Stimulated activated naive CD8-positive, alpha-beta T cell treated with anti-CD3 and anti-CD28 coated beads, Interleukin-15, amount 100 ng/mL, for 72 hours (primary cell): ENCODE measurements at places on chromosomes 5 and 9.

GRCh38 chr9:97109194-97109811 lies 70.4 kb upstream of the CTSV start:
- DNase-seq = peak; percentile 52

DNA sequence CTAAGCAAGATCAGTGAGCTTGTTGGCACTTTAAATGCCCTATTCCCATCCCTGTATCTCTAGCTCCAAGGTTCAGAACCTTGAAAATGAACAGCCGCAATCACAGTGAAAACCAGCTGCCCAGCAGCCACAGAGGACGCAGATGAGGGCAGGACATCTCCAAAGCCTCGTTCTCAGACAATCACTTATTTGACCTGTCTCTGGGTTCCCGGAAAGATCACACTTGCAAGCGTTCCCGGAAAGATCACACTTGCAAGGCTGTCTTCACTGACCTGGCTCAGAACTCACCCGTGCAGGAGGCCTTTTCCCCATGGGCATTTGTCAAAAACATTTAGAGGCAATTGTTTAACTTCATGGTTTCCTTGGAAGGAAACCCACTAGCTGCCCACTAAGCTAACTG lies 25.7 kb downstream of the IPPK start:
- no peak for DNase-seq

GRCh38 chr9:101387871-101388506 lies 3.2 kb upstream of the BAAT start:
- no peak for DNase-seq

DNA sequence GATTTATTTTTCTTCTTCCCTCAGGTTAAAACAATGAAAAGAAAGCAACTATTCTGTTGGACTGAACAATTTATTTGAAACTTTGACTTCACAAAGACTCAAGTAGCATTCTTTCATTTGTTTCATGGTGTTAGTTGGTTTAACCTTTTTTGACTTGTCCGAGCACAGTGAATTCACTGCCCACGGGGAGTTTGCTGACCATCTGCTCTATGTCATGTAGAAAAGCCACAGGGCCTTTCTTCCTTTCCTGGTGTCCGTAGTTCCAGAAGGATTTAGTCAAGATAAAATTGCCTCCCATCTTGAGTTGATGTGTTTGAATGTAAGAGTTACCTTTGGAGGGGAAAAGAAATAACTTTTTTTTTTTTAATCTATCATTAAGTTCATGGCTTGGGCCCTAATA lies 55.1 kb upstream of the ZNF608 start:
- no peak for DNase-seq

DNA sequence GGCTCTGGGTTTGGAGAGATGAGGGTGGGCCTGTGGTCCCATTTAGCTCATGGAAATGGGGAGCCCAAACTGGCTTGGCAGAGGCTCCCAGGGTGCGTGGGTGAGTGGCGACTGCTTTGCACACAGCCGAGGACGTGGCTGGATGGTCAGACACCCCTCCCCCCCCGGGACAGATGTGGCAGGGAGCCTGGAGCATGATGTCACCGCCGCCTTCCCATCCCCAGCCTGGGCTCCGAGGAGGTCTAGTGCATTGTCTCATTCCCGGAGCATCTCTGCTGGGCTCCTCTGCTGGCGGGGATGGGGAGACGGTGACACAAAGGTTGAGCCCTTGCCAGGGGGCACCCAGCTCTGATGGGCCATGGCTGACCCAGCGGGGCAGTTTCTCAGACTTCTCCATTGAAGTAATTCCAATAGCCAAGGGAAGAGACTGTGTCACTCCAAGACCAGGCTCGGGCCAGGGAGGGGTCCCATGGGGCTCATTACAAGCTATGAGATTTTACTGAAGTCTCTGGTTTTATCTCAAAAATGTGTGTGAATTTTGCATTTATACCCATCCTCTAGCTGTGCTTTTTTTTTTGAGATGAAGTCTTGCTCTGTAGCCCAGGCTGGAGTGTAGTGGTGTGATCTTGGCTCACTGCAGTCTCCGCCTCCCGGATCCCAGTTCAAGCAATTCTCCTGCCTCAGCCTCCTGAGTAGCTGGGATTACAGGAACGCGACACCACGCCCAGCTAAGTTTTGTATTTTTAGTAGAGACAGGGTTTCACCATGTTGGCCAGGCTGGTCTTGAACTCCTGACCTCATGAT lies 36.1 kb downstream of the HMCN2 start:
- DNase-seq = no peak

GRCh38 chr9:96117398-96118080 lies 184.4 kb downstream of the HSD17B3 start:
- DNase-seq = no peak

DNA sequence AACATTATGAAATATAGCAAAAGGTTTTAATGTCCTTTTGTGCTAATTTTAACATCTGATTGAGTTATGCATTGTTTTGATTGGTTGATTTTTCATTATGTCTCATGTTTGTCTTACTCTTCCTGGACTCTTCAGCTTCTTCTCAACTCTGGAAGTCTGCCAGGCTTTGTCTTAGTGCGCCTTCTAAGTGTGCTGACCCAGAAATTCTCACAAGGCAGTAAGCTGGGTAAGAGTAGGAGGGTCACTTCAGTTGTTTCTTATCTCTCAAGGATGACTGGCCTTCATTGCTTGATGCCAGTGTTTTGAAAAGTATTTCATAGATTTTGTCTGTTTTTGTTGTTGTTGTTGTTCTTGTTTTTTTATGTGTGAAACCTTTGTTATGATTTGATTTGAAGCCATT lies 59.2 kb downstream of the RIC1 start:
- DNase-seq = no peak

DNA sequence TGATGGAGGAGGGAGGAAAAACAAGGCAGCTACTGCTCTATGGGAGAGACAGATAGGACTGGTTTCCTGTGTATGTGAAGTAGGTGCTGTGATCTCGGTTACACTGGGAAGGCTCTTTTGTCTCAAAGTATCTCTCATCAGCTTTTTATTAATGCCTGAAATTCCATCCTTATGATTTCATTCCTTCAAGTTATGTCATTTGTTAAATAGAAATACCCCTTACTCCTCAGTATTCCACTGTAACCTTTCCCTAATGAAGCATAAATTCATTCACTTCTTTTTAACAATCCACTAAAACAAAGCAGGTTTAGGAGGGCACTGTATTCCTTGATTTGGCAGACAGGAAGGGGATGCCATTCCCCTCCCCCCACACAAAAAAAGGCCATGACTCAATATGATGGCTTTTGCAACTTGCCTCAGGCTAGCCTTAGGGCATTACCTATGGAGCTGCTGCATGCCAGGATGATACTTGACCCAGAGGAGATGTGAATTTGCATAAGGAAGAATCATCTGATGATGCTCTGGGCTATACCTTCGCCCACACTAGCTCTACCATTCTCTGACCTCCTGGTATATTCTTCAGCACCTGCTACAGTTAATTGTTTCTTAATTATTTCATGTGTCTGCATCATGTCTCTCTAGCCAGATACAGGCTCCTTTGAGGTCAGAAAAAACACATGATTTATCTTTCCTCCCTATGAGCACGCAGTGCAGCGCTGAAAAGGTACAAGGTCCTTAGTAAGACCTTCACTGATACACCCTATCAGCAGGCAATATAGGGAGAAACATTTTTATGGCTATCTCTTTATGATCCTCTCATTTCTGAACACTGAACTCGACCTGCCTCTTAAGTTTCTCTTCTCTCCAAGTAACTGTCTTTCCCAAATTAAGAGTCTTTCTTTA lies 26.3 kb downstream of the NR3C1 start:
- no peak for DNase-seq

- DNase-seq = no peak
These were observed 11.9 kb upstream of the EQTN start for GRCh38 chr9:27308691-27309390.

- no peak for DNase-seq
These were observed 42.9 kb downstream of the FEM1C start for GRCh38 chr5:115501464-115502210.

DNA sequence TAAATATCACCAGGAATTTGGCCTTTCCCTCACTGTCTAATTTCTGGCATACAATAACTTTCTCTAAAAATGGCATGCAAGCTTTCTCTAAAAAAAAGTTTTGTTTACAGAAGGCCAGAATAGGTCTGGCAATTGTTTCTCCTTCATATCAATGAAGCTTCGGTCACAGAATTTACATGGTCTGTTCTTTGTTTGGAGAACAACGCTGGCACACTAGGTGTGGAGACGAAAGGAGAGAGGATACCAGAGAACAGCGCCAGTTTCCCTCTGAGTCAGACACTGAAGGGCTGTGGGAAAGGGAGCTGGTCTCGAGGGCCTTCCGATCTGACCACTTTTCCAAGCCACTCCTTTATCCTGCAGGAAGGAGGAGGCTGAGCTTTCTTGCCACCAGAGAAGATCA lies 60.1 kb upstream of the ITGA1 start:
- DNase-seq = no peak

DNA sequence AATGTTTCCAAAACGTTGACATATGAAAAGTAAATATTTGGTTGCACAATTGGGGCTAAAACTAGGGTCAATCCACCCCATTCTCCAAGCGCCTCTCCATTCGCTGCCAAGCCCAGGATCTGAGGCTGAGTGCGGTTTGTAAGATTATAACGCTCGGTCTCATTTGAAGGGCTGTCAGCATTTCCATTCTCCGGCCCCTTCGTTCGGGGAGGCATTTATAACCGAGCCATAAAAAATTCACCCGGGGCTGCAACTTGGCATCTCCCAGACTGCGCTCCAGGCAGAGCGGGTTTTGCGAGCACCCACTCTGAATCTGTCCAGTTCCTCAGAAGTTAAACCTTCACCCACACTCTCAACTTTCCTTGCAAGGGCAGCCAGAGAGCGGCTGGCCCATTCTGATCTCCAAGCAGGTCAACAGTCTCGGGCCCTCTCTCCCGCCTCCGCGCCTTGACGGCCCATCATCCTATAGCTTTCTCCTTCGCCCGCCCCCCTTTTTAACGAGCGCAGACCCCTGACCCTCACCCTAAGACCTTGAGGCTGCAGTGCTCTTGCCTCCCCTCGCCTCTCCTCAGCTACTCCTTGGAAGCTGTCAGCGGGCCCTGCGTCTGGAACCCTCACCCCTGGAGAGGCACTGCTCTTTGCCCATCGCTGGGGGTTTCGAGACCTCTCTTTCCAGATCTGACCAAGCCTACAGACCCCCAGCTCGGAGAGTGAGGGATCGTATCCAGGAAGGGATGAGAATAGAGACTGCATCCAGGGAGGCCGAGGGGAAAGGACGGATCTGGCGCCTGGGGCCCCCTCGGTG lies 1.1 kb downstream of the SLIT3 start:
- DNase-seq = no peak

GRCh38 chr5:90504743-90505142 lies 24.6 kb downstream of the LYSMD3 start:
- no peak for DNase-seq

- DNase-seq = no peak
These were observed 4.4 kb upstream of the FBP1 start for GRCh38 chr9:94643741-94644140.

- DNase-seq = no peak
These were observed 324.1 kb downstream of the PLK2 start for GRCh38 chr5:58135571-58136335.

GRCh38 chr9:34664281-34665066 lies 2.0 kb upstream of the CCL27 start:
- DNase-seq = peak; percentile 73

GRCh38 chr9:21465859-21466518 lies 16.1 kb downstream of the IFNE start:
- no peak for DNase-seq

DNA sequence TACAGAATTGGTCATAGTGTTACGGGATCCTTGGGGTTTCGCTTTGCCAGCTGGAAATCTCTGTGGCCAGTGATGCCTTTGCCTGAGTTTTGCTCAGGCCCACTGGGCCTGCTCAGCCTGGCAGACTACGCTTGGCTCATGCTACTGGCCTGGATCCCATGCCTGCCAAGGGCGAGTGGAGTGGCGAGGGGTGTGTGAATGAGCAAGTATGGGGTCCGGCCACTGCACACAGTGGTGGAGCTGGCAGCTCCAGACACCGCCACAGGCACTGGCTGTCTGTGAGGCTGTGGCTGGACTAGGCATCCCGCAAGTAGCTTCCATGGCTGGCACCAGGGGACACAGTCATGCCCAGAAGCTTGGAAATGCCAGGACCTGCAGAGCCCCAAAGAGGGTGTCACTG lies 240.3 kb downstream of the ARRDC3 start:
- DNase-seq = no peak

DNA sequence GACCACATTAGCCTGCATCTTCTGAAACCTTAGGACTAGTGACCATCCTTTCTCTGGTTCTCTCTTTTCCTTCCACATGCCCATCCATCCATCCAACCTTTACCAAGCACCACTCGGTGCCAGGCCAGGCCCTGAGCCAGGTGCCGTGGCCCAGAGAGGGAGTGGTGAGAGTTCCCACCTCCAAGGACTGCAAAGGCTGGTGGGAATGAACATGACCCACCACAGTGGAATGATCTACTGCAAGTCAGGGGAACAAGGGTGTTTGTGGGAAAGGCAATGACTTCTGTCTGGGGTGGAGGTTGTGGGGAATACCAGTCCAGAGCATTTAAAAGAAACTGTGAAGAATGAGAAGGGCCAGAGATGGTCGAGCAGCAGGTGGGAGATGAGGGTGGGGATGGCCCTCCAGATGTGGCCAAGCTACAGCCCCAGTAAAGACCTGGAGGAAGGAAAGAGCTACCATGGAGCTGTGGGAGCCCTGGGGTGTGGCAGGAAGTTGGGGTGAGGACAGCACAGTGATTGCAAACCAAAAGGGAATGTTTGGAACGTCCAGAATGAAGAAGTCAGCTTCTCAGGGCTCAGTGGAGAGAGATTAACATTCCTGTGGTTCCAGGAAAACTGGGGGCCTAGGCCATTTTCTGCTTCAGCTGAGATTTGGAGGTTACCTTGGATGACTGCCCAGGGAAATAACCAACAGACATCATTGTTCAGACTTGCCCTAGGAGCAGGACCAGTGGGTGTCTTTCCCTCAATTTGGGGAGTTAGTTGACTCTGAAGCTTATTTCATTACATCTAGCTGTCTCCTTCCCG lies 30.7 kb upstream of the CORO2A start:
- DNase-seq = no peak

DNA sequence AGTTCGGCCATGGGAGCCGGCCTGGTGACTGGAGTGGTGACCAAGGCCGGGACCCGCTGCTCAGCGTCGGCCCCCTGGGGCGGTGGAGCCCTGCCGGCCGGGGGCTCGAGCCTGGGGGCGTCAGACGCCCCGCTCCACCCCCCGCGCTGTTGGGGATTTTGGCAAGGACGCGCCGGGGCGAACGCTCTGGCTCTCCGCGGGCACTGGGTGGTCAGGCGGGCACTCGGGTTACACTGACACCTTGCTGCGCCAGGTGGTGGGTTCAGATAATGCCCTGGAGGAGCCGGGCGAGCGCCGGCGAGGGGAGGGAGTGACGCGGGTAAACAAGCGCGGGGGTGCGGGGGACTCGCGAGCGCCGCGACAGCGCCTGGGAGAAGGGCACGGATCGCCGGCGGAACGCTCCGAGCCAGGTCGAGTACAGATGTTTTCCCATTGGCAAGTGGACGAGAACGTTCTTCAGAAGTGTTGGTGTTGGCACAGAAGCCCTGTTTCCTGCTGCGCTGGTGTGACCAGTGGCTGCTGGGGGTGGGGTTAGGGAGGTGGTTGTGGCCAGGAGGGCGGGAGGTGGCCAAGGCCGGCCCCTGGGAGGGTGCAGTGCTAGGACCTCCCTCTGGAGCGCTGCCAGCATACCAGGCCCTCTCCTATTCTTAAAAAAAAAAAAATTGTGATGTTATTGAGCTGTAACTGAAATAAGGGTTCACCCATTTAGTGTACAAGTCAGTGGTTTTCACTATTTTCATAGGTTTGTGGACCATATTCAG lies 773 bp downstream of the SQSTM1 start:
- peak; percentile 84 for DNase-seq

GRCh38 chr9:121949766-121950165 lies 143.3 kb downstream of the TTLL11 start:
- no peak for DNase-seq
